ENCODE measurements at places on chromosomes 11 and 22.
A peak's percentile ranks its signal among the peaks of the same experiment; 100 is the strongest.

GRCh38 chr11:44950031-44950624 is 555 bp downstream of the TP53I11 start:
- no peak for DNase-seq

DNA sequence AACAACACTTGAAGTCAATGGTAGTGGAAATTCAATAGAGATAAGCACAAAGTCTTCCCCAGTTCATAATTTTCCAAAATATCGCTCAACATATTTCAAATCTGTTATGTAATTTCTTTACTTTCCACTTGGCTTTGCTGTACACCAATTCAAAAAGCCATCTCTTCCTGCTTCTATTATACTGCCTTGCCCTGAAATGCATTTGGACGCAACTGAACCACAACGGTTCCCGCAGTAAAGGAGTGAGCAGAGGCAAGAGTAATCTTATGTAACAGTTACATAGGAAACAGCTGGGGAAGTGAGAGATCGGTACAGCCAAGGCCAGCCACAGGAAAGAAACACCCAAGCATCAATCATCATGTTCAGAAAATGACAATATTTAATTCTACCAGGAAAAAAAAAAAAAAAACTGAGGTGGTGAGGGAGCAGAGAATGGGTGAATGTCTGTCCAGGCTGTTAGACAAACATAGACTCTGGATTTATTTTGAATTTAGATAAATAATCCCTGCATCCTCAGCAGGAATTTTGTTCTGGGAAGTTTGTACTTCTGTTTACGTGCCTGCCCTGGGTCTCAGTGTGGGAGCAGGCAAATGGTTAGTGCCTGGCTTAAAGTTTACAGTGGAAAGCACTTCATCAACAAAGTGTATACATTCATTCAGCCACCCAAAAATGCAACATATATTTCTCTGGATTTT is 392.2 kb downstream of the ETS1 start:
- no peak for DNase-seq

DNA sequence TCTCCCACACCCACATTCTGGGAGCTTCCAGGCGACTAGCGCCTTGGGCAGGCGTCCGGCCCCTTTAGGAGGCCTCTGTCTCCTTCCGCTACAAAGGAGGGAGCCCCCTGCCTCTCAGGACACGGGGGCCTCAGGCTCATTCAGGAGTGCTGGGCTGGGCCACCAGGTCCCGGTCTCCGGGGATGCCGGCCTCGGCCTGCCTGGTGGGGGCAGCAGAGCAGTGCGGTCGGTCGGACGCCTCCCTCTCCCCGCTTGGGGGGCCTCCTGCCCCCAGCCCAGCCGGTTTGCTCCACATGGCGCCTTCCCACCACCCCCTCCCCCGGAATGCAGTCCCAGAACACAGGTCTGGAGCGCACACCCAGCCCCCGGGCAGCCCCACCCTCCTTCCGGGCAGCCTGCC is 21.9 kb downstream of the MRPL23 start:
- DNase-seq, result no peak

GRCh38 chr11:123098990-123099389 is 37.1 kb upstream of the HSPA8 start:
- DNase-seq, result no peak

DNA sequence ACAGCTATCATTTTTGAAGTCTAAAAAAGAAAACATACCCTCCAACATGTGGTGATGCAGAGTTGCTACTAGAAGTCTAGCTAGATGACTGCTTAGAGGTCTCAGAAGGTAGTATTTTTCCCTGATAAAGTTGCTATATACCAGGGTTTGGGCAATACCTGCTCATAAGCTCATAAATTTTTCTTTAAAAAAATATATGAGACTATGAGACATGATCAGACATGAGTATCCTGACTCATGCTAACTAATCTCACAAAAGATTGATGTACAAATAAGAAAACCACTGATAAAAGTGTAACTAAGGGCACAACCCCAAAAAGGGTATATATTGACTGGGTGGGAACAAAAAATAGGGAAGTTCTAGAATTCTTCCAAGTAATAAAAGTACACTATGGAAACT is 740.9 kb downstream of the METTL15 start:
- no peak for DNase-seq

DNA sequence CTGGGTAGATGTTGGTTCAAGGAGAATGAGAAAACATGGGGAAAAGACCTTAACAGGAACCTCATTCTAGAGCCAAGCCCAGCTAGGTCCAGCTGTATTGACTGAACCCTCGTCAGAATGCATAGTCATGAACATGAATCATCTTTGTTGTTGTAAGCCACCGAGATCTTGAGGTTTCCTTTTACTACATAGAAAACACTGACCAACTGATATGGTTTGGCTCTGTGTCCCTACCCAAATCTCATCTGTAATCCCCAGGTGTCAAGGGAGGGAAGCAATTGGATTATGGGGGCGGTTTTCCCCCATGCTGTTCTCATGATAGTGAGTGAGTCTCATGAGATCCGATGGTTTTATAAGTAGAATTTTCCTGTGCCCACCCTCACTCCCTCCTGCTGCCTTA is 19.4 kb upstream of the PHOX2A start:
- DNase-seq, result no peak

DNA sequence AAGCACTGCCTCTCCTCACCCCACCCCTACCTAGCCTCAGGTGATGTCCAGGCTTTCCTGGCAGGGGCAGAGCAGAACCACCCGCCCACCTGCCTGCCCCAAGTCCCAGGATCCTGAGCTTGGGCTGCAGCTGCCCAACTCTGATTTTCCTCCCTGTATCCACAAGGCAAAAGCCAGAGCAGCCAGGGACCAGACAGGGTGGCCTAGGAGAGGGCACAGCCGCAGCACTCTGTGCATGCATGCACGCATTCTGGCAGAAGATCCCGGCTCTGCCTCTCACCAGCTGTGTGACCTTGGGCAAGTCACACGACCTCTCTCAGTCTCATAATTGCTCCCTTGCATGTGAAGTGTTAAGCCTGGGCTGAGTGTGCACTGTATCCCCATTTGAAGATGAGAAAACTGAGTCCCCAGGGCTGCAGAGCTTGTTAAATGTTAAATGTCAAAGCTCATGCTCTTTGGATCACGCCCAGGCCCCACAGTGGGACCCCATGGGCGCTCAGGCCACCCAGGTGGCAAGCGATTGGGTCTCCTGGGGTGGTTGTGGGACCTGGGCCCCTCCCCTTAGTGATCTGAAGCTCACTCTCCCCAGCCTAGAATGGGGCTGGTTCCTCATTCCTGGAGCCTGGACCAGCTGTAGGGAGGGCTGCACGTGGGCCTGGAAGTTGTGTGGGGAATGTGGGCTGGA is 2.8 kb upstream of the CARNS1 start:
- no peak for DNase-seq

DNA sequence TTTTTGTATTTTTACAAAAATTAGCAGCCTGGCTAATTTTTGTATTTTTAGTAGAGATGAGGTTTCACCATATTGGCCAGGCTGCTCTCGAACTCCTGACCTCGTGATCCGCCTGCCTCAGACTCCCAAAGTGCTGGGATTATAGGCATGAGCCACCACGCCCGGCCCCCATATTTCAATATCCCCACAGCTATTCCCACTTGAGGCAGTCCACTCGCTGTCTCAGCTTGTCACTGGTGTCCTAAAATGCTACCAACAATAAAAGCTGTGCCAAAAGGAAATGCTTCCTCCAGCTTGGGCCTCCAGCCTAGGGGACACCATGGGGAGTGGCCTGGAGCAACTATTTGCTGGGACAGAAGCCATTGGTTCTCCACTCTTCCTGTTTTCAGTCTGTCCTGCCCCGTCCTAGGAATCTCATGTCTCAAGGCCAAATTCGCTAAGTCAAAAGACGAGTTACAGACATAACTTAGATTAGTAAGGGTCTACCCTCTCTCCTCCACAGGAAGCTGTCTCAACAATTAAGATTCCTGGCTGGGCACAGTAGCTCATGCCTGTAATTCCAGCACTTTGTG is 7.3 kb upstream of the SPINDOC start:
- DNase-seq, result no peak

DNA sequence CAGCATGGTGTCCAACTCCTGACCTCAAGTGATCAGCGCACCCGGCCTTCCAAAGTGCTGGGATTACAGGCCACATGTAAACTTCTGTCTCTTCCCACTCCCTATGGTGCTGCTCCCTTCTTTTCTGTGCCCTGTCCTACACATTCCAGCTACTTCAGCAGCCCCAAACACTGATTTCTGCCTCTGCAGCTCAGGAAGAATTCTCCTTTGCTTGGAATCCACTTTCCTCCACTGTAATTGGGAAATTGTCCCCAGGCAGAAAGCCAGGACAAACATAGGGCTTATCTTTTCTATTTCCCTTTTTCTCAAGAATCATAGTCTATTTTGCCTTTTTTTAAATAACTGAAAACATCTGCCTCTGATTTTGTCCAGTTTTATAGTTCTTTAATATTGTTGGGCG is 21.3 kb upstream of the DRG1 start:
- no peak for DNase-seq

DNA sequence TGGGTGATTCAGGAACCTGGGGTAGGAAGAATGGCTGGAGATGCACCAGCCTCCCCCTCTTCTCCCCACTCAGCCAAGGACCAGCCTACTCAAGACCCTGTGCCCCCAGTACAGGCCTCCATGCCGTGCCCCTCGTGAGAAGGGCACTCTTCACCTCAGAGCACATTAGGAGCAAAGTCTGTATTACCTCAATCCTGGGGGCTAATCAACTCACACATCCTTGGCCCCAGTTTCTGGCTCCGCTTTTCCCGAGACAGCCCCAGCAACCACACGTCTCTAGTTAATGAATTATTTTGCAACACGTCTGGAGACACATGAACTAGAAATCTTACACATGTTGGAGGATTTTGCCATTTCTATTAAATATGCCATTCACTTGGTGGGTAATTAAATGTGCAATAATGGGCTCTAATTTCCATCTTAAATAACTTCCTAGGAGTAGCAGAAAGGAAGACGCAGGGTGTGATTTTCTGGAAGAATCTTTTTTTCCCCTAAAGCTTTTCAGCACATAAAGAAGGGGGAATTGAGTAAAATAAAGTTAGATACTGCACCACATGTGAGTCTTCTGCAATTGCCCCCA is 63.0 kb downstream of the TMPRSS5 start:
- no peak for DNase-seq

DNA sequence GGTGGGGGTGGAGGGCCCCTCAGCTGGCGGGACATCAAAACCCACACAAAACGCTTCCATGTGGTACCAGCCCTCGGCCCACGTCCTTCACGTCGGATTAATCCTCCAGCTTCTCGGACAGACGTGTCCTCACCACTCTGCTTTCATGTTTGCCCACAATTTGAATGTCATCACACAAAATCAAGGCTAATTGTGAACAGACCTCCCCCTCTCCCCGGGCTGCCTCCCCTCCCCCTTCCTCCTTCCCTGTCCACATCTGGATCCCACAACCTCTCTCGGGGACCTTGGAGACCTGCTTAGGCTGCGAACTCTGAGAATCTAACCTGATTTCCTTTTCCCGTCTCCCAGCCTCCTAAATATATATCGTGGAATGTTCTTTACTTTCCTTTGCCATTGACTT is 262.9 kb downstream of the MN1 start:
- no peak for DNase-seq

DNA sequence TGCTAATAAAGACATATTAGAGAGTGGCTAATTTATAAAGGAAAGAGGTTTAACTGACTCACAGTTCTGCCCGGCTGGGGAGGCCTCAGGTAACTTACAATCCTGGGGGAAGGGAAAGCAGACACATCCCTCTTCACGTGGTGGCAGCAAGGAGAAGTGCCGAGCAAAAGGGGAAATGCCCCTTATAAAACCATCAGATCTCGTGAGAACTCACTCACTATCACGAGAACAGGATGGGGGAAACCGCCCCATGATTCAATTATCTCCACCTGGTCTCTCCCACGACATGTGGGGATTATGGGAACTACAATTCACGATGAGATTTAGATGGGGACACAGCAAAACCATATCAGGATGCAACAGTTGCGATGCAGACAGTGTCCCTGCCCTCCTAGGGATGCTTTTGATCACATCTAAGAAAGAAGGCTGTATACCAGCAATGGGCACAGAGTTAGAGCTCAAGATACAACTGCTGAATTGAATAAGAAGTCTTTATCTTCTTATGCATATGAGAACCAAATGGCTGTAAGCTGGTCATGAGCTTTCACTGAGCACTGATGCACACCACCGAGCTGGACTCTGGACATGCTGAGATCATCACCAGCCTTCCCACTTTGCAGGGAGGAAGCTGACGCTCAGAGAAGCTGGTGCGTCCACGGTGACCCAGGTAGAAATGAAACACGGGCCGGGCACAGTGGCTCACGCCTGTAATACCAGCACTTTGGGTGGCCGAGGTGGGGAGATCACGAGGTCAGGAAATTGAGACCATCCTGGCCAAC is 255.2 kb downstream of the MN1 start:
- no peak for DNase-seq

- peak; percentile 60 for DNase-seq
Measured at GRCh38 chr11:74311352-74311926, at the start of gene P4HA3. Gene P4HA3 (minus strand): TSS chr11:74311640. CDS start chr11:74311611, 29 bp downstream.
